ENCODE measurements at places on chromosomes 5 and 9. TPM values are rescaled to one million over a fixed set of nuclear protein-coding genes. Genes with fewer than 3 reads are reported as not detected.

CCNJL gene
- total RNA-seq, result 3.6 TPM

ANKDD1B gene
- 0.68 TPM for total RNA-seq

TMED7 gene
- total RNA-seq, result 96.1 TPM

GRCh38 chr5:177107159-177107558 lies 20.4 kb downstream of the FGFR4 start:
- H3K4me1 ChIP-seq, result no peaks in the 10 kb centered on the region
- no peak overlapping the region for H3K4me3 ChIP-seq
- no peaks in the 10 kb centered on the region for H3K36me3 ChIP-seq
- peaks cover 11% of the 10 kb centered on the region for H3K27me3 ChIP-seq
- H3K27ac ChIP-seq, result no peak overlapping the region

DNA sequence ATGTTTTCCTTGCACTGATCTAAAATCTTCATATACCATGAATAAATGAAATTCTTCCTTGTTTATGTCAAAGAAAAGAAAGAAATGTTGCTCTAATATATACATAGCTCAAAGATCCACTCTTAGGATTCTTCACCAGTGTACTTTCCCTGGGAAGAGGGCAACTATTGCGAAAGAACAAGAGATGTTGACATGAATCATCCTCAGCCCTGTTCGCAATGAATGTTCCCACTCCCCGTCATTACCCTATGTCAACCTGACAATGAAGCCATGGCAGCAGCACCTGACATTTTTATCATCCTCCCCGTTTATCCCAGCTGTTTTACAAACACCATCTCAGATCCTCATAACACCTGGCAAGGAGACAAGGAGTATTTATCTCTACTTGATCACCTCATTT lies 409.1 kb upstream of the GRIA1 start:
- H3K36me3 ChIP-seq, result no peaks in the 10 kb centered on the region
- H3K4me3 ChIP-seq, result no peak overlapping the region
- peak; percentile 78 for DNase-seq
- peak overlapping the region; percentile 64 for H3K27ac ChIP-seq
- no peaks in the 10 kb centered on the region for H3K27me3 ChIP-seq
- peaks cover 26% of the 10 kb centered on the region for H3K4me1 ChIP-seq

- no peak overlapping the region for H3K4me3 ChIP-seq
- H3K27ac ChIP-seq, result no peak overlapping the region
- no peaks in the 10 kb centered on the region for H3K36me3 ChIP-seq
- DNase-seq, result no peak
- peaks cover 7% of the 10 kb centered on the region for H3K4me1 ChIP-seq
These were observed 342.2 kb upstream of the RFX3 start for GRCh38 chr9:3868012-3868411.

DNA sequence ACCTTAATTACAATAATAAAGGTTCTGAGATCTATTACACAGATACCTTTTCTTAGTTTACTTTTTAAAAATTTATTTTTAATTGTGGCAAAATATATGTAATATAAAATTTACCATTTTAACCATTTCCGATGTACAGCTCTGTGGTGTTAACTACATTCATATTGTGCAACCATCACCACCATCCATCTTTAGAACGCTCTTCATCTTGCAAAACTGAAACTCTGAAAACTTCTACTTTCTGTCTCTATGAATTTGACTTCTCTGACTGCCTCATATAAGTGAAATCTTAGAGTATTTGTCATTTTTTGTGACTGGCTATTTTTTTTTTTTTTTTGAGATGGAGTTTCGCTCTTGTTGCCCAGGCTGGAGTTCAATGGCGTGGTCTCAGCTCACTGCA lies 26.8 kb downstream of the WWC1 start:
- H3K4me1 ChIP-seq, result peaks cover 38% of the 10 kb centered on the region
- peaks cover 1% of the 10 kb centered on the region for H3K36me3 ChIP-seq
- no peak for DNase-seq
- H3K27me3 ChIP-seq, result no peaks in the 10 kb centered on the region
- no peak overlapping the region for H3K4me3 ChIP-seq
- peak overlapping the region; percentile 20 for H3K27ac ChIP-seq

GRCh38 chr9:92618633-92619225 lies 51.2 kb downstream of the IPPK start:
- H3K27ac ChIP-seq, result no peak overlapping the region
- no peaks in the 10 kb centered on the region for H3K27me3 ChIP-seq
- DNase-seq, result no peak

DNA sequence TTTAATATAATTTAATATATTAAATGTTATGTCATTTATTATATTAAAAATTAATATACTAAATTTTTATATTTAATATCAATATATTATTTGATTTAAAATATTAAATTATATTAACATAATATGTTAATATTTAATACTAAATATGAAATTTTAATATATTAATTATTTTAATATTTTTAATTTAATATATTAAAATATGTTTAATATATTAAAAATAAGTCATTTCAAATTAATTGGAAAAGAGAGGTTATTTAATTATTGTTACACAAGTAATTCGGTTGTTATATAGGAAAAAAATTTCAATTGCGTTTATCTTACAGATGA lies 114.2 kb downstream of the LIFR start:
- no peak overlapping the region for H3K4me3 ChIP-seq
- H3K4me1 ChIP-seq, result peaks cover 16% of the 10 kb centered on the region

- peaks cover 12% of the 10 kb centered on the region for H3K4me1 ChIP-seq
- H3K27me3 ChIP-seq, result no peaks in the 10 kb centered on the region
- no peak overlapping the region for H3K27ac ChIP-seq
- DNase-seq, result peak; percentile 47
These were observed 1271.3 kb downstream of the EFNA5 start for GRCh38 chr5:106399391-106399790.

- peaks cover 9% of the 10 kb centered on the region for H3K4me1 ChIP-seq
- H3K27ac ChIP-seq, result peak overlapping the region; percentile 25
- peaks cover 22% of the 10 kb centered on the region for H3K36me3 ChIP-seq
- H3K4me3 ChIP-seq, result no peak overlapping the region
These were observed 90.6 kb downstream of the NLN start for GRCh38 chr5:65812648-65813047.

DNA sequence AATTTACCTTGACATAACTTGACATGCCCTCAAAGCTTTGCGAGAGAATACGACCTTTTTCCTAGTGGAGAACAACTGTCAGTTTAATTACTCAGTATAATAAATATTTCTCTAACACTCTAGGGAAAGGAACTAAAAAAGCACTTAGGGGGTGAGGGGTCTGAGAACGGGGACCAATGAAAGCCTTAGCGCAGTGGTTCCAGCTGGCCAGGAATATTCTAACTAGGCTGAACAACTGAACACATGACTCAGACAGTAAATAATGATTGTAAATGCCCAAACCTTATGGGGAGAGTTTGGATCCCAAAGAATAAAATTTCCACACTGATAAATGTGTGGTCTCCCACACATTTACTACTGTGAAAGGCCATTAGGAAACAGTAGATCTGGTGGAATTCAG lies 14.9 kb downstream of the MYO10 start:
- H3K27ac ChIP-seq, result peak overlapping the region; percentile 9
- DNase-seq, result no peak
- H3K27me3 ChIP-seq, result no peaks in the 10 kb centered on the region
- H3K4me1 ChIP-seq, result peaks cover 13% of the 10 kb centered on the region
- no peak overlapping the region for H3K4me3 ChIP-seq
- no peaks in the 10 kb centered on the region for H3K36me3 ChIP-seq

DNA sequence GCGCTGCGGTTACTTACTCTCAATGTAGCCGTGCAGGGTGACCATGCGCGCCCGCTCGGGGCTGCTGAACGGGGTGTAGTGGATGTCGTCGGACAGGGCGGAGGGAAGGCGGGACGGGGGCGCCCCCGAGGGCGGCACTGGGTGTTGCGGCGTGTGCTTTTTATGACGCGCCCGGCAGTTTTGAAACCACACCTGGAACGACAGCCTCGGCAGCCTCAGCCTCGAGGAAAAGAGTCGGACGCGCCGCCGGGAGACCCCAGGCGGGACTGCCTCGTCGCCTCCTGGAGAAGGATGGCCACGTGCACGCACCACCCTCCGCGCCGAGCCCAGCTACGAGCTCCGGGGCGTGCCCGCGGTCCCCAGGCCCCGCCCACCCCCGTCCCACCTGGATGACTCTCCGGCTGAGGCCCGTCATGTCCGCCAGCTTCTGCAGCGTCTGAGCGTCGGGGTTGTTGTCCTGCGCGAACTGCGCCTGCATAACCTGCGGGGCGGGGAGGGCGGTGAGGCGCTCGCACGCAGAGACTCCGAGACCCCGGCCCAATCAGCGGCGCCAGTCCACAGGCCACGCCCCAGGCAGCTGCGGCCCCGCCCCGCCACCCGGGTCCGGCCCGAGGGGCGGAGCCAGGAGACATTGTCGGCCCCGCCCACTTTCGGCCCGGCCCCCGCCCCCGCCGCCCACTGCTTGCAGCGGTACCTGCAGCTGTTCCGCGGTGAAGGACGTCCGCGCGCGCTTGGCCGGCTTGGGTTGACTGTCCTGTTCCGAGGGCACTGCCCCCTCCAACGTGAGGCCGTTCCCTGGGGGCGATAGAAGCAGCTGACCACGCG lies 15.0 kb downstream of the LHX6 start:
- DNase-seq, result no peak
- no peak overlapping the region for H3K27ac ChIP-seq
- H3K4me3 ChIP-seq, result no peak overlapping the region

Data from MCF 10A (cell line).